T-helper 17 cell (primary cell): ENCODE measurements at places on chromosomes 3 and 15. TPM values are rescaled to one million over a fixed set of nuclear protein-coding genes. Genes with fewer than 3 reads are reported as not detected.

Gene GP9
- total RNA-seq: 3.8 TPM

Gene SEMA5B
- total RNA-seq: not detected

Gene C3orf70
- total RNA-seq: 0.08 TPM

- no peak for DNase-seq
- H3K4me1 ChIP-seq: peaks cover 42% of the 10 kb centered on the region
- peak overlapping the region; percentile 41 for H3K4me3 ChIP-seq
- H3K27ac ChIP-seq: no peak overlapping the region
- H3K27me3 ChIP-seq: no peaks in the 10 kb centered on the region
Observed at GRCh38 chr3:32454731-32455608, 47.7 kb downstream of the CMTM6 start.
